Aortic smooth muscle cell (primary cell): ENCODE measurements at places on chromosomes 13 and 19. TPM values are rescaled to one million over a fixed set of nuclear protein-coding genes. Genes with fewer than 3 reads are reported as not detected.

FARP1 gene
- total RNA-seq = 9.0 and 12.4 TPM in 2 replicates

RYR1 gene
- total RNA-seq = under 0.01 TPM in 2 replicates

MTUS2 gene
- total RNA-seq = under 0.01 and 0.25 TPM in 2 replicates

MIR17HG gene
- 1.9 and 2.8 TPM in 2 replicates for total RNA-seq

PSG7 gene
- not detected in 2 replicates for total RNA-seq
